ENCODE measurements at places on chromosomes 6 and 20.

GRCh38 chr20:1944345-1945091, 49.3 kb downstream of the SIRPA start:
- DNase-seq = no peak

GRCh38 chr20:137668-138490, 4.5 kb upstream of the DEFB126 start:
- peak; percentile 23 for DNase-seq

- no peak for DNase-seq
Observed at GRCh38 chr6:109964949-109965348, 13.2 kb upstream of the GPR6 start.

DNA sequence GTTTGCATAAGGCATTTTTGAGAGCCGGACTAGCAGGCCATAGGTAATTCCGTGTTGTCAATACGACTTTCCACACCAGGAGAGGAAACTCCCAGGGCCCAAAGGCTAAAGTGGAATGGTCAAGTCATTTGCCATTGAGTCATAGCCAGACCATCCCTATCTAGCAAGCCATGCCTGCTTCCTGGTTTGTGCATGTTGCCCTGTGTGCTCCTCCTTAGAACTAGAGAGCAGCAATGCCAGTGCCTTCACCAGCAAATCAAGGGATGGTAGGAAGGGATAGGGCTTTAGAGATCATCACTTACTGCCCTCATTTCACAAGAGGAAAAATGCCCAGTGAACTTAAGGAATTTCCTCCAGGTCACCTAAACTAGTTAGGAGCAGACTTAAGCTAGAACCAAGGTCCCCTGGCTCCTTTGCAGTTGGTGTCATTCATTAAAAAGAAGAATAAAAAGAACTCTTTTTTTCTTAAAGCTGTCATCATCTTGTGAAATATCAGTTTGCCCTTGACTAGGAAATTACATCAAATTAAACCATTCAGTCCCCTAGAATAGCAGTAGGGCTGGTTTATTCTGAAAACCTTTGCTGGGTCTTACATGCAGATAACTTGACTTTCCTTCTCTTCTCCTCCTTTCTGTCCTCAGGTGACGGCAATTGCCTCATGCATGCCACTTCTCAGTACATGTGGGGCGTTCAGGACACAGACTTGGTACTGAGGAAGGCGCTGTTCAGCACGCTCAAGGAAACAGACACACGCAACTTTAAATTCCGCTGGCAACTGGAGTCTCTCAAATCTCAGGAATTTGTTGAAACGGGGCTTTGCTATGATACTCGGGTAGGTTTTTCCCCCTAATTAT, 7.4 kb downstream of the TNFAIP3 start:
- no peak for DNase-seq

GRCh38 chr20:49724408-49725223, 10.9 kb upstream of the B4GALT5 start:
- DNase-seq = no peak

DNA sequence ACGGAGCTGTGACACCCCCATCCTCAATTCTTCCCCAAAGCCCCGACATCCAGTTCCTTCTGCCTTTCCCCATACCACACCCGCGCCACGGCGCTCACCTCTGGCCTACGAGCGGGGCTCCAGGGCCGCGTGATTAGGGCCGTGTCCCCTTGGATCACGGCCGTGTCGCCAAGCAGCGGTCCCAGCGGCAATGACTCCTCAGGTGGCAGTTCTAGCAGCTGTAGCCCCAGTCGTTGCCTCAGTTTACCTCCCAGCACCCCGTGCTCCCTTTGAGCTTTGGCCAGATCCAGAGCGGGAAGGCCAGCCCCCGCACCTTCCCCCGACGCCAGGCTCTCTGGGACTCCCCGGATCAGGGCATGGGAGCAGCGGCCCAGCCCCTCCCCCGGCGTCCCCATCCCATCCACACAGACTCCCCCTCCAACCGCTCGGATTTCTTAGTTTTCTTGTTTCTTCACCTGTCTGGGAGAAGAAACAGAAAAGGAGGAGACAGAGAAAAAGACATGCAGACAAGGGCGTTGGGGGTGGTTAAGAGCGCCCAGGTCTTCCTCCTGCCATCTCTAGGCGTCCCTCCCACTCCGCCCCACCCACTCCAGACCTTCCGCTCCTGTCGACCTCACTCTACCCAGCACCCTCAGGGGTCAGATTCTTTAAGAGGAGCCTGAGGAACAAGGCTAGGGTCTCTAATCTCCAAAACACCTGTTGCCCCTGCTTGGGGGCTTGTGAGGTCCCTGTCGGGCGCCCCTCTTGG, at the start of gene DDAH2:
TSS of gene DDAH2 (minus strand) at position 533 of the 748 bp plus-strand sequence. CDS start at position 395, 138 bp downstream.
- DNase-seq = peak; percentile 82

DNA sequence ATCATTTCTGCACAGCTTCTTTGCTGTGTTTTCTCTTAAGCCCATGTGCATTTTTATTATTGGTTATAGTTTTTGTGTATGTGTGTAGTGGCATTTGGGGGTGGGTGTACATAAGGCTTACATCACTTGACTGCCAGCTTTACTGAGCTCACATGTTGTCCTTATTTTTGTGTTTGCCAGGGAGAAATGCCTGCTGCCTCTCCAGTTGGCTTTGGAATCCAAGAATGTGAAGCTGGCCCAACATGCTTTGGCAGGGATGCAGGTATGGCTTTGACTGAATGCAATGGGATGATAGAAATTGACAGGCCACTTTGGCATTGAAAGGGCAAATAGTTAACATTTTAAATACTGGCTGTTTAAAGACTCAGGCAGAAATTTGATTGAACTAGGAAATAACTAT, 11.4 kb downstream of the PBOV1 start:
- DNase-seq = no peak

DNA sequence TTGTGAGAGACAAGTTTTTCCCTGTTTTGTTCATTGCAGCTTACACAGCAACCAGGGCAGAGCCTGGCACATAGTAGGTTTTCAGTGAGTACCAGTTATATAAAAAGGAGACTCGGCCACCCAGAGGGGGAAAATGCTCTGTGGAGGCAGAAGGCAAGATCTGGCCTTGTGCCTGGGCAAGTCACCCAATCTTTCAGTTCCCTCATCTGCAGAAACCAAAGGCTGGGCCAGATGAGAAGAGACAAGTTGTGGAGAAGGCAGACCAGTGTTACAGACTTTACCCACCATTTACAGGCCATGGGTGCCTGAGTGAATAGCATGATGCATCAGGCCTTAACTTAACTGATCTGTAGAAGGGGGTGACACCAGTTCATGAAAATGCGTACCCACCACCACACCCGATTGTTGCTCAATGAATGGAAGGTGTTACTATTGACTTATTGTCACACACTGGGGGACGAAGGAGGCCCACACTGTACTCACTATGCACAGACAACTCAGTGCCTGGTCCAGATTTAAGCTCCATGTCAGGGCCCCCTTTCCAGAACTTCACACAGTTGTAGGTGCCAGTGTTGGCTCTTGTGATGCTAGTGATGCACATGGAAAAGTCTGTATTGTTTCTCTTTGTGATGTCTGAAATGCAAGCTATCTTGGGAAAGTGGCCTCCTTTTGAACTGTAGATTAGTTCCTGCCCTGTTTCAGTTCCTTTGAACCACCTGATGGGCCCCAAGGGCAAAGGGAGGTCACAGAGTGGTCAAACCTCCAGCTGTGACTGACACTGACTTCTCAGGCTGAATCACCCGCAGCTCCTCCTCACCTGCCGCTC, 64.3 kb upstream of the SIRPG start:
- DNase-seq = no peak

DNA sequence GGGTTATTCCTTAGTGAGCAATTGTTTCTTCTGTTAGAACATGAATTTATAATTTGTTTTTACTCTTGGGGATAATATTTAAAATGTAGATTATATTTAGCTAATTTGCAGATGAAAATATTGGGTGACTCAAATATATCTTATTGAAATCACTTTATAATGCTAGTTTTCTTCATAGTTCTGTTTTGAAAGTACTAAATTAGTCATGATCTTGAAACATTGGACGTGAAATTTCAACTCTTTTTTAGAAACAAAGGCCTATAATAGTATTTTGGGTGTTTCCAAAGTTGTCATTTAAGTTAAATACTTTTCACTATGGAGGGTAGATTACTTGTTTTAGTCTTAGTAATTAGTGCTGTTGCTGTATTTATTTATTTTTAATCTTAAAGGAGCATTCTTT, 250.9 kb downstream of the UTRN start:
- DNase-seq = no peak

- no peak for DNase-seq
Observed at GRCh38 chr6:44262467-44263353, 2.6 kb downstream of the NFKBIE start.

DNA sequence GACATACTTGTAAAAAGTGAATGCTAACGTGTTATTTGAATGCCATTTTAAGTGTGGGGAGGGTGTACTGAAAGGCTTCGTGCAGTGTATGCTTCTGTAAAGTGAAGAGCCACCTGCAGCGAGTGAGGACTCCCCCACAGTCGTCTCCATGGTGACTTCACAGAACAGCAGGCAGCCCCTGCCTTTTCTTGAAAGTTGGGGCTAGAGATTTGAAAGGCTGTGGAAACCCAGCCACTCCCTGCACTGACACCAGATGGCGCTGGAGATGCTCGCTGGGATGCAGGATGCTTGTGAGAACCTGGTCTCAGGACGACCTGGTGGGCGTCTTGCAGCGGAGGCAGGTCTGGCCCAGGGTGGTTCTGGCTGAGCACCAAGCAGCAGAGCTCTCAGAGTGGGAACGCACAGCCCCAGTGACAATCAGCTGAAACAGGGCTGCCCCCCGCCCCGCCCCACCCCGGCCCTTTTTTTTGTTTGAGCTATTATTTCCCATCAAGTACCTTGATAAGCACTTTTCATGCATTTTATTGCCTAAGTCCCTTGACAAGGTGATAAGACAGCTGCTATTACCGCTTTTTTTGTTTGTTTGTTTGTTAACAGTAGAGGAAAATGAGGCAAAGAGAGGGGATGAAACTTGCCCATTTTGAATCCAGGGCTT, 150.3 kb downstream of the SYCP2 start:
- DNase-seq = peak; percentile 53

DNA sequence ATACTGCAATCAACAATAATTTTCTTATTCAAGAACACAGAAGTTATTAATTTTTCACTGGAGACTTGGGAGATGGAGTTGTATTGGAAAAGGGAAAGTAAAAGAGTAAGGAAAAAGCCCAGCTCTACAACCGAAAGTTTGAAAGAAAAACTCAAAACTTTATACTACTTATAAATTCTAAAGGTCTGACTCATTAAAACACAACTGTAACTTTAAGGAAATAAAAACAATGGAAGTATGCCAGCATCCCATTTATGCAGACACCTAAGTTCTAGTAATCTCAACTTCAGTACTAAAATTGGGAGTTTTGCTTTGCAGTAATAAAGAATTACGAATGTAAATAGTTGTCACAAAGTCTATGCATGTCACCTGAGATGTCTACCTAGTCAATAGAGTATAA, 80.6 kb downstream of the IRAK1BP1 start:
- DNase-seq = no peak

- no peak for DNase-seq
Observed at GRCh38 chr6:10194816-10195672, 219.8 kb downstream of the TFAP2A start.

- DNase-seq = no peak
Observed at GRCh38 chr20:43776691-43777090, 49.9 kb upstream of the GTSF1L start.

- DNase-seq = peak; percentile 3
Observed at GRCh38 chr6:166588691-166589336, 2.3 kb upstream of the RAMACL start.

DNA sequence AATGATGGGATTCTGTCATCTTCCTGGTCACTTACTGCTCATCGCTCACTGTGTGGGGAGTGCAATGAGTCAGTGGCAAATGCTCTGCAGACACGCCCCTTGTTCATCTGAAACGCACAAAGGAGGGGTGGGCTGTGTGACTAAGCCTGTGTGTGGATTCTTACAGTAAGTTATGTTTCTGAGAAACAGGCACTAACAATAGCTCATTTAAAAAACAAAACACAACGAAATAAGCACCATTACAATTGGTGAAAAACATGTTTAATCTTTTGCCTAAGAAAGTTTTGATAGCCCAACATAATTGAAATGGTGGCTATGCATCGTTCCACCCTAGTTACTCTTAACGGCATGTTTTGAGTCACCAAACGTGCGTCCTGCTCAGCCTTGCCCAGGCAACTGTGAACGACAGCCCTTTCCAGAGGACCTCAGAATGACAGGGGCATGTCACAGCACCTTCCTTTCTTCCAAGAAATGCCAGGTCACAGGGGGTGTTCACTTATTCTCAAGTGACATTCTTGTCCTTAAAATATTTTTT, 118.4 kb upstream of the SGK1 start:
- DNase-seq = peak; percentile 93

GRCh38 chr6:33073431-33073871, at the start of gene HLA-DPA1:
Gene HLA-DPA1, minus strand, starts transcription at chr6:33073649.
- peak; percentile 89 for DNase-seq

DNA sequence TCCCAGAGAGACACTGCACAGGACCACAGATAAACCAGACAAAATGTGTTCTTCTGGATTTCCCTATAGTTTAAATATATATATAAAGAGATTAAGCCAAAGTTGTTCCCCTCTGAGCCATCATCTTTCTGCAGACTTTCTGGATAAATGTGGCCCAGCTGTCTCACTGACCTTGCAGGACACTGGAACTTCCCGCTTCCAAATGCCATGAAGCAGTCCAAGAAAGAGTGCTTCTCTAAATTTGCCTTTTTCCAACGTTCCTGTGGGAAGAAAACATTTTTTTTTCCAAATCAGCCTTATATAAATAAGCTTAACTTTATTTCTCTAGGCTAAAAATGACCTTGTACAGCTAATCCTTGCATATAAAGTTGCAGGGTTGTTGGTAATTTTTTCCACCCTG, 65.7 kb downstream of the CYP39A1 start:
- no peak for DNase-seq

DNA sequence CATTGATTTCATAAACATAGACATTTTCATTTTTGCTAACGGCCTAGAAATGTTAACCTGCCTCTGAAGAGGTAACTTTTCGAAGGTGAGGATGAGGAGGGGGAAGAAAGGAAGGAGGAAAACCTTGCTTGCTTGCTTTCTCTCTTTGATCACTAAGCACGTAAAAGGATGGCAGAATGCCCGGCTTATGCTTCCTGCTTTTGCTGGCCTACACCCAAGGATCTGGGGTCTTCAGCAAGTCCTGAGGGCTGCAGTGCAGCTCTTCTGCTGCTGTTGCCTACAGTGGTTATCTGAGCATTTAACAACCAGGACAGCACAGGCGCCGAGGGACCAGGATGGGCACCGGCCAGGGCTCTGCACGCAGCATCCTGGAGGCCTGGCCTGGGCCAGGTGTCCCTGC, 150.8 kb upstream of the TAB2 start:
- no peak for DNase-seq

GRCh38 chr6:5412017-5412416, 150.7 kb downstream of the FARS2 start:
- no peak for DNase-seq

All from activated CD4-positive, alpha-beta T cell treated with anti-CD3 and anti-CD28 coated beads, Interleukin-10, Interleukin-2, amounts not matched to agents 100 ng/mL and 50 ng/mL, durations not matched to agents 16 hours and 8 hours (primary cell).